ENCODE measurements at places on chromosomes 3 and 15.

- DNase-seq: no peak
Measured at GRCh38 chr15:25776071-25776746, 86.9 kb downstream of the ATP10A start.

DNA sequence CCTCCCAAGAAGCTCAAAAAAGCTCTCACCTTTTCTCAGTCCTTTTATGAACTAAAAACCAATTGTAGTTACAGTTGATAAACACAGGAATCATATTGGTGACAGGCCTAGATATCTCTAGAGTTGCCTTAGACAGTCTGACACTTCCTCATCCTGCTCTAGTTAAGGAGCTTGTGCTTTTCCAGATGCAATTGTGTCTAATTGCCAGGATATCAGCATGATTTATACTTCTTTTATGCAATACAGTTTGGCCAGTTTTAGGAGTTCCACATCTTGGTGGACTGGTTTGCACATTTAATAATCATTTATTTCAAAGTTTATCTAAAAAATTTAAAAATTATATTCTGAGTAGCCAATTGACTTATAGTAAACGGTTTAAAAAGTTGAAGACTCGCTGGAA lies 95.7 kb downstream of the DUT start:
- no peak for DNase-seq

DNA sequence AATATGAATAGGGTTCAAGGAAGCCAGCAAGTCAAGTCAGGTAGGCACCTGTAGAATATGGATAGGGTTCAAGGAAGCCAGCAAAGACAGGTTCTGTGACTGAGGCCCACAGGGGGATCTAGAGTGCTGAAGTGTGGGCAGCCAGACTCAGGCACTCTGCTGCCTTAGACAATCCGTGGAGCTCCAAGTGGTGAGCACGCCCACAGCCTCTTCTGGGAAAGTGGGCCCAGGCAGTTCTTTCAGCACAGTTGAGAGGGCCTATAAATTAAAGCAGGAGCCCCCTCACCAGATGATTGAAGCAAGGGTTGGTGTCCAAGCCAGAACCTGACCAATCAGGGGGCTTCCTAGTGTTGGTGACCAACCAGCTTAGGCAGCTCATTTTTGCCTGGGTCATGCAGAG lies 51.0 kb downstream of the ANP32A start:
- no peak for DNase-seq

GRCh38 chr15:98324341-98324970 lies 323.9 kb upstream of the IGF1R start:
- no peak for DNase-seq

DNA sequence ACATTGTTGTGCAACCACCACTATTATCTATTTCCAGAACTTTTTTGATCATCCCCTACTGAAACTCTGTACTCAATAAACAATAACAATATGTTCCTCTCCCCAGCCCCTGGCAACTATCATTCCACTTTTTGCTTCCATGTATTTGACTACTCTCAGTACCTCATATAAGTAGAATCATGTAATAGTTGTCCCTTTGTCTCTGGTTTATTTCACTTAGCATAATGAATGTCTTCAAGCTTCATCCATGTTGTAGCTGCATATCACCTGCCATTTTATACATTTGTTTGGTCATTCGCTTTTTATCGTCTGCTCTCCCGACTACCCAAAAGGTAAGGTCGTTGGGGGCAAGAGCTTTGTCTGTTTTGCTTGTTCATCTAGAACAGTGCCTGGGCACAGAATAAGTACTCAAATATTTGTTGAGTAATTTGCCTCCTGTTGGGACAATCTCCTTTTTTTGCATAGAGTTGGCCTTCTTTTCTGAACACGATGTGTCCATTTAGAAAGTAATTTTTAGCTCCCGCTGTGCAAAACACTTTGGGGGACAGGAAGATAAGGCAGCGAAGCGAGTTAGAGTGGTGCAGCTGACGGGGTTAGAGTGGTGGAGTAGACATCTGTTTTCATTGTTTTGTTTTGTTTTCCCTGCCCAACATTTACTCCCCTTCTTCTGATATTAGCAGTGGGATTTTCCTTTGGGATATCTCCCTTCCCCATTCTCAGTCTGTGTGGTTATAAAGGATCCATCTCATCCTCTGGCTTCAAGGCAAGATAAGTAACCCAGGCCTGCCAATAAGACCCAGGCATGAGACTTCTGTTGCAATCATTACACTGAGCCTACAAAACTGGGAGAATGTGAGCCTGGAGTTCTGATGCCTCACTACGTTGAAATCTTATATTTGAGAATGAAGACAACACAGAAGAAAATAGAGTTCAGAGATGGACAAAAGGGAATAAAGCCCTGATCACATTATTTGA lies 83.4 kb upstream of the RNU6-1 start:
- no peak for DNase-seq

- DNase-seq: no peak
Measured at GRCh38 chr15:41943543-41944312, 28.6 kb downstream of the EHD4 start.

- DNase-seq: no peak
Measured at GRCh38 chr3:191901741-191902140, 440.8 kb downstream of the PYDC2 start.

- no peak for DNase-seq
Measured at GRCh38 chr15:90060797-90061196, 41.5 kb downstream of the IDH2 start.

DNA sequence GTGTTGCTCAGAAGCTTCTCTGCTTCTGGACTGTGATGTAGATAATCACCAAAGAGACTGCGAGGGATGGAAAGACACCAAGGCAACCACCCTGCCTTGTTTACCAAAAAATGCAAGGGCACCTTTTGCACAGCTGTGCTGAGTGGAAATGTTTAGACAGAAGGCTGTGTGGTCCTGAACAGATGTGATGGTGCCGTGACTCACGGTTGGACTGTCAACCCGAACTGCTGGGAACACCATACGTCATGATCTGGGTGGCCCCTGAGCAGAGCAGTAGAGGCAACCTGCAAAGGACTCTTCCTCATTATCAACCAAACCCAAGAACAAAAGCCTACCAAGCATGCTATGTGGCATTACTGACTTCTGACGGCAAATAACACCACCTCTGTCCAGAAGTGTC lies 61.3 kb upstream of the LPP start:
- DNase-seq: no peak

GRCh38 chr3:46868287-46868686 lies 5.0 kb upstream of the MYL3 start:
- DNase-seq: no peak

- no peak for DNase-seq
Measured at GRCh38 chr3:4284865-4285264, 18.3 kb upstream of the SETMAR start.

- DNase-seq: no peak
Measured at GRCh38 chr3:36823806-36824205, 59.5 kb upstream of the DCLK3 start.

DNA sequence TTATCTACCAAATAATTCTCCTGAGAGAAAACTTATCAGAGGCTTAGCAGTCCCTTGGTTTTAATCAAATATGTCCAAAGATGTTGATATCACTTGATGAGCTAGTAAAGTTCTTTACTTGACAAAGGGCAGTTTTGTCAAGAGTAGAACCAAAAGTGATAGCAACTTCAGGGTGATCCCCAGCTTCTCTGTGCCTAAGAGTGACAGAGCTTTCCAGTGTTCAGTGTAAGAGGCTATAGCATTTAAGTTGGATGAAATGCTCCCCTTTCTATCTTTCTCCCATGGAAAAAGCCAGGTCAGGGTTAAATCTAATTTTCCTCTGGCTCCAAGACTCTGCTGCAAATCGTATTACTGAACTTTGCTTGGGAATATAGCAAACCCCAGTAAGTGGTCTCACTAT lies 120.8 kb downstream of the UNC13C start:
- no peak for DNase-seq

DNA sequence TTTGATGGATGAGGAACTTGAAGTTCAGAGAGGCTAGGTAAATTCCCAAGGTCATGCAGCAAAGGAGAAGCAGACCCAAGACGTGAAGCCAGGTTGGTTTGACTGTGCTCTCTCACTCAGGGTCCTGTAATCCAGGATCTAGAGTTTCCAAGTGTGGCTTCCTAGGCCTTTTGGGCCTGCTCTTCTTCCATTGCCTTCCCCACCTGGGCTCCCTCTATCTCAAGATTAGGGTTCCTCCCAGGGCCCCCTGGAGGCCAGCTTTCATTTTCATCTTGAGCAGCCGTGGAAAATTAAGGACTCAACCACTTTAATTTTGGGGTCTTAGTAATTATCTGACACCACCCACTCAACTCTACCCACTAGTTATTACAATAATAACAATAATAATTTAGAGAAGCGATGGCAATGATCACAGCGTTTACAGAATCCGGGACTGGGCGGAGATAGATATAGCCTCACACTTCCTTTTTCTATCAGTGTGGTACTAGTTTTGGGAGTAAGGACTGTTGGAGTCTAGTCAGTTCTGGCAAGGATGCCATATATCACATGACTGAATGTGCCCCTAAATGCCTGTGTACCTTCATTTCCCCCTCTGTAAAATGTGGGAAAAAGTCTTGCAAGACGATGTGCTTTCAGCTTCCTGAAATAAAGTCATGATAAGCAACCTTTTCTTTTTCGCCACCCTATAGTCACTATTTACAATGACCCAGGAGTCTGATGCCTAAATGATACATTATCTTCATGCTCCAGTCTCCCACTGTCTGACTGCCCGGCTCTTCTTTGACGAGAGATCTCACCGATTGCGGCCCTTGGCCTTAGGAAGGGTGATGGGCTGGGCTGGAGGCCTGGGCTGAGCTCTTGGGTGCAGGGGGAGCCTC lies 30.2 kb upstream of the MAGEF1 start:
- DNase-seq: no peak

DNA sequence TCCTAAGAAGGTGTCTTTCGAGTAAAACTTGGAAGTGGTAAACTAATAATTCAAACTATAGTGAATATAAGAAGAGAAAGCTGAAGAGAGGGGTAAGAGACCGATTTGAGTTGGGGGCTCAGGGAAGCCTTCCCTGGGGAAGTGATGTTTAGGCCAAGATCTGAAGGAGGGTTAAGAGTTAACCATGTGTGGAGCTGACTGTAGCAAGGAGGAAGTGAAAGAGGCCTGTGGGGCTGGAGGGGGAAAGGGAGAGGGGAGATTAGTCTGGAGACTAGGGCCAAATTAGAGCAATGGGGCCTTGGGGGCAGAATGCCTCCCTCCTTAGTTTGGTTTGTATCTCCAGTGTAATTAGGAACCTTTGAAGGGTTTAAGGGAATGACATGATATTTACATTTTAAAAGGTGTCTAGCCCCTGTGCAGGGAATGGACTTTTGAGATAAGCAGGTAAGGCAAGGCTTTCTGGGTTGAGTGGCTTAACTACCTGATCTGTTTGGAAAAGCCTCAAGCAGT lies 2.2 kb downstream of the ZNF592 start:
- DNase-seq: peak; percentile 40

- no peak for DNase-seq
Measured at GRCh38 chr3:7112523-7113056, 251.7 kb downstream of the GRM7 start.

DNA sequence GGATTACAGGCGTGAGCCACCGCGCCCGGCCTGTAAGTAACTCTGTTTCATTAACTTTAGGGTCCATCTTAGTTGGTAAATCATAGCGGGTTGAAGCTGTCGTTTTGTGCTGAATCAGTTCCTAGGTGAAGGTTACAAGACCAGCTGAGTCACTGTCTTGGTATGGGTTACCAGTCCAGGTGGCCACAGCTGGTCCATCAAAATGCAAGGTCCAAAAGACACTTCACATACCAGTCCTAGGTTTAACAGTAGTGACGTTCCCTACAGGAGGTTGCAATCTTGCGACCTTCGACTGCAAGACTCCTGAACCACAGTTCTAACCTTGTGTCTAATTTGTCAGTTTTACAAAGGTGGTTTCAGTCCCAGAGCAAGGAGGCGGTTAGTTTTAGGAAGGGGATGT lies 160.1 kb upstream of the ATP10A start:
- DNase-seq: no peak

- no peak for DNase-seq
Measured at GRCh38 chr3:27713435-27714145, 8.5 kb downstream of the EOMES start.

- peak; percentile 80 for DNase-seq
Measured at GRCh38 chr3:25582242-25582641, 82.5 kb downstream of the TOP2B start.

DNA sequence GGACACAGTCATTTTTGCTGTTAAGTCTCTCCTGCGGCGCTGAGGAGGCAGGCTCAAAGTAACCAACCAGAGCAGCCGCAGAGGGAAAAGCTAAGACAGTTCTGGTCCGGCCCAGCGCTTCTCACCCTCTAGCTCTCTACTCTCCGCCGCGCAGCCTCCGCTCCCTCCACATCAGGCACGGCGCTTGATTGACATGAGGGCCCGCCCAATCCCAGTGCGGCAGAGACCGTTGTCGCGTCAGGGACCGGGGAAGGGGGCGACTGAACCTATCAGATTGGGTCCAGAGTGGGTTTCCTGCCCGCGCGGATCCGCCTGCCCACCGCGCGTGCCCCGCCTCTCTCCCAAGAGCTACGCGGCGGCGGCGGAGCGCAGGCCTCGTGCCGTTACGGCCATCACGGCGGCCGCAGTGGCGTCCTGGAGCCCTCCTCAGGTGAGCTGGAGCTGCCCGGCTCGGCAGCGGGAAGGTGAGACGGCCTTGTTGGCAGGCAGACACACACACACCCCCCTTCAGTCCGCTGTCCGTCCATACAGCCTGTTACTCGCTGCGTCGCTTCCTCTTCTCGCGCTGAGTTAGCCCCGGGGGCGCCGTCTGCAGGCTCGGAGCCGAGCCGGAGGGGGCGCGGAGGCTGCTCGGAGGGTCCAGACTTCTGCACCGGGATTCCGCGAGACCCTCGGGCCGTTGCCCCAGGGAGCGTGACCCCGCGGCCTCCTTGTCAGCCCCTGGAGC lies at the start of gene NCK1:
Gene NCK1, plus strand, starts transcription at position 319 of the 727 bp plus-strand sequence. CDS start 65,794 bp downstream, outside the sequence.
- peak; percentile 98 for DNase-seq

- DNase-seq: no peak
Measured at GRCh38 chr15:78216276-78217104, 17.9 kb downstream of the ACSBG1 start.

DNA sequence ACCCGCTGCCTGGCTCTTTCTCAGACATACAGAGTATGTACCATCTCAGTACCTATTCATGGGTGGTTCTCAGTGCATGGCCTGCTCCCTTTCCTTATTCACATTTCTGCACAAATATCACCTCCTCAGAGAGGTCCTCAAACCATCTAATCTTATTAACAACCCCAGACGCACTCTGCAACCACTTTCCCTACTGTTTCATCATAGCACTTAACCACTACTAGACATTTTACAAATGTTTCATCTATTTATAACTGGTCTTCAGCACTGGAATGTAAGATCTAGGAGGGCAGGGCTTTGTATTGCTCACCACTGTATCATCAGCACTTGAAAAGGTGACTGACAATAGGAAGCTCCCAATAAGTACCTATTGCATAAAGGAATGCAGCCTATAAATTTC lies 45.1 kb downstream of the TNIK start:
- no peak for DNase-seq

DNA sequence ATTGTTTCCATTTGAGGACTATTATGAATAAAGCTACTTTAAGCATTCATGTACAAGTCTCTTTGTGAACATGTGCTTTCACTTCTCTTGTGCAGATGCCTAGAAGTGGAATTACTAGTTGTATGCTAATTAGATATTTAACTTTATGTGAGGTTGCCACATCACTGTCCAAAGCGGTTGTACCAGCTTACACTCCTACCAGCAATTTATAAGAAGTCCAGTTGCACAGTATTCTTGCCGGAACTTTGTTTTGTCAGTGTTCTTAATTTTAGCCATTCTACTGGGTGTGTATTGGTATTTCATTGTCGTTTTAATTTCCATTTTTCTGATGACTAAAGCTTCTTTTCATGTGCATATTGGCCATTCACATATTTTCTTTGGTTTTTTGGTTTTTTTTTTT lies 29.1 kb downstream of the SEMA3G start:
- DNase-seq: no peak

Data from AML-193 (cell line).